ENCODE measurements at places on chromosomes 1 and 21.

DNA sequence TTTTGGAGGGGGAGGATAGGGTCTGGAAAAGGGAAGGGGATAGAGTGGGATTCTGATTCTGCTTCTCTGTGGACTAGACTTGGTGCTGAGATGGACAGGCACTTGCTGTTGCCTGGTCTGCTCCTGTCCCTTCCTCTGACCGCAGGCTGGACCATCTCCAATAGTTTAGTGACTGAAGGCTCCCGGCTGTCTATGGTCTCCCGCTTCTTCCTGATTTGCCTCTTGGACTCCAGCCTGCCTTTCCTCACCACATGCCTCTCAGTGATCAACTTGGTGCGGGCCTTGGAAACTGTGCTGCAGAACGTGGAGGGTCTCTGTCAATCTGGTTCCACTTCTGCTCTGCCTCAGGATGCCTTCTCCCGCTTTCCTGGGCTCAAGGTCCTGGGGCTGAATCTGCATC lies 6.3 kb upstream of the ZSCAN20 start:
- DNase-seq = no peak

DNA sequence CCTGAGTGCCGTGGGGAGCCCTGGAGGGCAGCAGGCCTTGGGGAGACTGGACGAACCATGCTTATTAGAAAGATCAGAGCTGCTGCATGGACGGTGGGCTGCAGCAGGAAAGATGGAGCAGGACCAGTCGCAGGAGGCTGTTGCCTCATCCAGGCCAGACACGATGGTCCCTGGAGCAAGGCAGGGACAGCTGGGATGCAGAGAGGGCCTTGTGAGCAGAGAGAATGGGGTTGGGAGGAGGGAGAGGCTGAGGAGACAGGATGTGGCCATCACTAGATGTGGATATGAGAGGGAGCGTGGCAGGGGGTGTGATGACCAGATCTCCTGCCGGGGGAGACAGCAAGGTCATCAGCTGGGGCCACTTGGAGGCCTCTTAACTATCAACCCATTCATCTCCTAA lies 727.6 kb downstream of the PTPRU start:
- DNase-seq = no peak

GRCh38 chr1:234601301-234602017 lies 8.5 kb downstream of the IRF2BP2 start:
- no peak for DNase-seq

DNA sequence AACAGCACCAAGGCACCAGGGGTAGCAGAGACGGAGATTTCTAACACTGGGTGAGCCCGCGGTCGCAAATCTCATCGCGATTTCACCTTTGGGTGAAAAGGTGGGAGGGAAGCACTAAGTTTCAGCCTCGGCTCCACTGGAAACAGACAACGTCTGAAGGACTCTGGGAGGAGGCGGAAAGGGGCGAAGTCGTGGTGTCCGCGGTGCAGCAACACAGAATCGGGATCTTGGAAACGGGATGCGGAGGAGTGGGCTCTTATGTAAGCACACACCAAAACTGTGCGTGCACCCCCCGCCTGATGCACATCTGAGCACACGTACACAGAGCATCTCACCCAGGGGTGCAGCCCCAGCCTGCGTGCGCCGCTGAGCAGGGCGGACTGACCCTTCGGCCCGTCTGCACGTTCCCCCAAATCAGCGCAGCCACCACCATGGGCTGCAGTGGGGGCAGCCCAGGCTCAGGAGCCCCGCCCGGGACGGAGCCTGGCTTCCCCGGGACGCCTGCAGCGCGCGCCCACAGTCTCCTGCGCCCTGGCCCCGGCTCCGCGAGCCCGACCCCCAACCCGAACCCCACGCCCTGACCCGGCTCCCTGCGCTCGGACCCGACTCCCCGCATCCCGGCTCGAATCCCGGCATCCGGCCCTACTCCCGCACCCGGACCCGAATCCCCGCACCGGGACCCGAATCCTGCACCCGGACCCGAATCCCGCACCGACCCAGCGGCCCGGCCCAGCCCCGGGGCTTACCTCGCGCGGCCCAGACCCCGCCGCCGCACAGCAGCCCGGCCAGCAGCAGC lies 670 bp downstream of the CLSTN1 start:
- DNase-seq = no peak

- DNase-seq = no peak
These were observed 226.0 kb downstream of the RPS6KC1 start for GRCh38 chr1:213277036-213277435.

- no peak for DNase-seq
These were observed 10.6 kb upstream of the USP1 start for GRCh38 chr1:62426237-62426636.

DNA sequence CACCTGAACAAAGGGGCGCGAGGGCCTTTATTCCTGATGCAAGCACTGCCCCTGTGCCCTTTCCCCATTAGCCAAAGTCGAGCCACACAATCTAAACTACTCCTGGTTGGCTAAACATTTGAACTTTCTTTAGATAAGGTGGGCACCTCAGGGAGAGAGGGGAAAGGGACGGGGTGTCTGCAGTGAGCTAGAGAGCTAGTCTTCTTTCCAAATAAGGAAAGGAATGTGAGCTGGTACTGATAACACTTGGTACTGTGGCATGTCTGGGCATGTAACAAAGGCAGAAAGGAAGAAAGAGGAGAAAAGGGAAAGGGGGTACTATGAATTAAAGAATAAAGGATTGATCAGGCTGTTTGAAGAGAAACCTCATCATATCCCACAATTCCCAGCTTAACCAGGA lies 62.8 kb downstream of the OVGP1 start:
- DNase-seq = no peak

- DNase-seq = no peak
These were observed 43.1 kb downstream of the ATP2B4 start for GRCh38 chr1:203669739-203670138.

DNA sequence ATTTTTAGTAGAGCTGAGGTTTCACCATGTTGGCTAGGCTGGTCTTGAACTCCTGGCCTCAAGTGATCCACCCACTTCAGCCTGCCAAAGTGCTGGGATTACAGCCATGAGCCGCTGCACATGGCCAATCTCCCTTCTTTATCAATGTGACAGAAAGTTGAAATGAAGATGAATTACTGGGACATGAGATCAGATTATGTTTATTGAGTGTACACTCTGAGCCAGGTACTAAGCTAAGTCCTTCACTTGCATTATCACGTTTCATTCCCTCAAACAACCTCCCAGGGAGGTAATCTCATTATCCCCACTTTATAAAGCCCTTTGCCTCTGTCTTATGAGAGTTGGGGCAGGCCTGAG lies 6.3 kb upstream of the CHI3L2 start:
- no peak for DNase-seq

DNA sequence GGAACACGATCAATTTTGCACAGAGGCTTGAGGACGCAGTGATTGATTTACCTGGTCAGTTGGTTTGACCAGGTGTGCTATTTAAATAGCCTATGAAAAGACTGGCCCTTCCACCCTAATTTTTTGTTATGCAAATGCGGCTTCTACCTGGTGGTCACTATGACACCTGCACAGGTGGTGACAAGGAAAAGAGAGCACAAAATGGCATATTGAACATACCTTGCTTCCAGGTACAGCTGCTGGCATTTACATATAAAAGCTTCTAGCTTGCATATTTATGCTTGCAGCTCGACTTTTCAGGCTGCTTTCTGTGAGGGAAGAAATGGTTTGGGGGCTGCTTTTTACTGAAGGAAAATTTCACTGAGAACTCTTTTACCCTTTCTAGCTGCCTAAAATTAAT lies 15.3 kb upstream of the FMO4 start:
- no peak for DNase-seq

- DNase-seq = no peak
These were observed 35.7 kb upstream of the CNN3 start for GRCh38 chr1:94962409-94963265.

GRCh38 chr1:184753117-184753516 lies 1.5 kb downstream of the EDEM3 start:
- no peak for DNase-seq

DNA sequence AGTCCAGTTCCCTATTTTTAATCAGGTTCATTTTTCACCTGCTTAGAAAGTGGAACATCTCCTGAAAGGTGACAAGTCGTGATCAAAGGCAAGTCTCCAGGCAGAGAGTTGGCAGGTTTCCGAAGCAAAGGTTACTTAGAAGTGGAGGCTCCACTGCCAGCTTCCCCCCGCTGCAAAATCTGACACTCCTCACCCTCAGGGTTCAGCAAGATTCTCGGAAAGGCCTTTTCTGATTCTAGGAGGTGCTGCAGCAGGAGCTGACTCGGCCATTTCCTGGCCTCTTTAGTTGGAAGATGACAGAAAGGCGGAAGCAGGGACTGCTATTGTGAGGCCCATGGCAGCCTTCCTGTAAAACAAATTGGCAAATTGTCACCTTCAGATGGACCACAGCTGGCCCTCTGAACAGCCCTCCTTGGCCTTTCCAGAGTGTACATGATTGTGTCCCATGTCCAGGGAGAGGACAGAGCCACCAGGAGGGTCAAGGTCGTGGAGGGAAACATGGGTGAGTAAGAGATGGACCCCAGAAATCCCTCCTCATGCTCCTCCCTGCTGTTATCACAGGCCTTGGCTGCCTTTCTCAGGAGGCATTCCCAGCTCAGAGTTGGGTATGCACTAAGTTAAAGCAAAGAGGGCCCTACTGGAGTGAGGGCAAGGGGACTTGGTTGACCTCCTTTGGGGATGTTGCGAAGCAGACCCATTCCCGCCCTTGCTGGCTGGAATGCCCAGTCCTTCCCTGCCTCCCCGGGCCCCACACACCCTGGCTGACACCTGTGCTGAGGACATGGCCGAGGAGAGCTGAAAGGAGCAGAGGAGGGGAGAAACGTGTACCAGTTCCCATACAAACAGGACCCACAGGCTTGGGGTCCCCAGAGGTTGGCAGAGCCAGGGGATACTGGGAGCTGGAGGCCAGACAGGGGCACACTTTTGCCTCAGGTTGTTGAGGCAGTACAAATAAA lies 115.5 kb upstream of the IRF2BP2 start:
- peak; percentile 29 for DNase-seq
